EH (cell line): ENCODE measurements at places on chromosomes 7 and 10.
A peak's percentile ranks its signal among the peaks of the same experiment; 100 is the strongest.

- no peak for DNase-seq
Observed at GRCh38 chr10:7857262-7857661, 39.0 kb downstream of the TAF3 start.

- DNase-seq = no peak
Observed at GRCh38 chr10:132611026-132611910, 73.7 kb downstream of the INPP5A start.

- no peak for DNase-seq
Observed at GRCh38 chr10:11907914-11908313, 84.8 kb downstream of the PROSER2 start.

- DNase-seq = no peak
Observed at GRCh38 chr10:29343607-29344038, 54.8 kb downstream of the LYZL1 start.

DNA sequence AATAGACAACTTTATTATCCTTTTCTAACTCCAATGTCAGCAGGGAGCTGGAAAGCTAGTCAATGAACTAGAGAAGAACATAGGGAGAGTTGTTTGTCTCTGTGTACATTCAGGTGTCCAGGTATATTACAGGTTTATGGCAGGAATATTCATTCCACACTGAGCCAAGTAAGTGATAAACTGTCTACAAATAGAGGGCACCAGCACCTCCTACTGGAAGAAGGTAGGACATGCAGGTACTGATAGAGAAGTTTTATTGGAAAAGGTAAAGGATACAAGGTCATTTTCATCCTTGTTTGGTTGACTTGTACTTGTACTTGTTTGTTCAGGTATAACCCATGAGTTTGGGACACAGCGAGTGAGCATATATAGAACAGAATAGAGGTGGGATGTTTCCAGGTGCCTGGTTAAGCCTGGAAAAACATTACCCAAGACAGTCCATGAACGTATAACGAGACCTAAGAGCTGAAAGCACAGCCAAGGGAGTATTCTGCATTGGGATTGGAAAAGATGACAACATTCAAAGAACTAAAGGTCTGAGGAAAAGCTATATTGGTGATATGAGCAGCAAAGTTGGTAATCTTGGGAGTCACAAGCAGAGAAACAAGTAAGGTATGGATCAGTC is 61.4 kb upstream of the PPP1R3C start:
- DNase-seq = peak; percentile 56

DNA sequence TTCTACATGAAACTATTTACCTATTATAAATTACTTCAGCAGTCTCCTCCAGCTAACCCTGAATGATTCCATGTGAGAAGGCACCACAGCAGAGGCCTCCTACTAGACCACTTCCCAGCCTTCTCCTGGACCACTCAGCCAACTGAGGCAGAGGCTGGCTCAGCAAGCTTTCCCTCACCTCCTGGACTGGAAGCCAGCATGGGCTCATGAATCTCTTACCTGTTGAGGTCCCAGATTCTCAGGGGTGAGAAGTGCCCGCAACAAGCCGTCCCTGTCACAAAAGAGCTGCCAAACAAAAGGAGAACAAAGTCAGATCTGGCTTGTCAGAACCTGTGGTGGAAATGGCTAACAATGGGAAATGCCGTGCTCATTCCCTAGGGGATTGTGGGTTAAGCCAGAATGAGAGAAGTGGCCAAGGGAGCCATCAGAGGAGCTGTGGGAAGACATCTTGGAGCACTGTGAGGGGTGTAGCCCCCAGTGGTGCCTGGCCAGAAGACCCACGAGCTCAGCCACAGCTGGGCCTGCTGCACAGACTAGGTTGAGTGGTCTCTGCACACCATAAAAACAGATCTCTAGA is 36.5 kb downstream of the DPCD start:
- DNase-seq = no peak

GRCh38 chr7:53238021-53238605 is 202.7 kb downstream of the POM121L12 start:
- no peak for DNase-seq

GRCh38 chr10:103599211-103599610 is 105.7 kb downstream of the NEURL1 start:
- no peak for DNase-seq

- peak; percentile 98 for DNase-seq
Observed at GRCh38 chr10:89278034-89278535, 23.8 kb upstream of the IFIT2 start.

- no peak for DNase-seq
Observed at GRCh38 chr10:53771701-53772100, 999.1 kb upstream of the MBL2 start.

DNA sequence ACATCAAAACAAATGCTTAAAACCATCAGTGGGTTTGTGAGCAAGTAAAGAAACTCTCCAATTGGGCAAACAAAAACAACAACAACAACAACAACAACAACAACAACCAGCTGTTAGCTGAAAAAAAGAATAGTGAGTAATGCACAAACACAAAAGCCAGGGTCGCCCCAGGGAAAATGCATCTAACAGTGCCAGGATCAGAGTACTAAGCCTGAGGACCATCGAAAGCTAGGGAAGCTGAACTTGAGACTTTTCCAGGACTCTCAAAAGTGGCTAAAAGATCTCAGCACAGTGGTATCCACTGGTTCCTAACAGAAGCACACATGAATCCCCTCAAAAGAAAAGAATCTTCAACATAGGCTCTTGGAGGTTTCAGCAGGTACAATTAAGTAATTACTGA is 83.3 kb downstream of the CPXM2 start:
- DNase-seq = peak; percentile 4

DNA sequence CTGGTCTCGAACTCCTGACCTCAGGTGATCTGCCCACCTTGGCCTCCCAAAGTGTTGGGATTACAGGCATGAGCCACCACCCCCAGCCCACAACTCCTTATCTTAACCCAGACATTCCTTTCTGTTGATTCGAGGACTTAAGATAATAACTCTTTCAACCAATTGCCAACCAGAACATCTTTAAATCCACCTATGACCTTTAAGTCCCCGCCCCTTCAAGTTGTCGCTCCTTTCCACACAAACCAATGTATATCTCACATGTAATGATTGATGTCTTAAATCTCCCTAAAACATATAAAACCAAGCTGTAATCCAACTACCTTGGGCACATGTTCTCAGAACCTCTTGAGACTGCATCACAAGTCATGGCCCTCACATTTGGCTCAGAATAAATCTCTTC is 7.8 kb upstream of the ANKRD2 start:
- DNase-seq = no peak

DNA sequence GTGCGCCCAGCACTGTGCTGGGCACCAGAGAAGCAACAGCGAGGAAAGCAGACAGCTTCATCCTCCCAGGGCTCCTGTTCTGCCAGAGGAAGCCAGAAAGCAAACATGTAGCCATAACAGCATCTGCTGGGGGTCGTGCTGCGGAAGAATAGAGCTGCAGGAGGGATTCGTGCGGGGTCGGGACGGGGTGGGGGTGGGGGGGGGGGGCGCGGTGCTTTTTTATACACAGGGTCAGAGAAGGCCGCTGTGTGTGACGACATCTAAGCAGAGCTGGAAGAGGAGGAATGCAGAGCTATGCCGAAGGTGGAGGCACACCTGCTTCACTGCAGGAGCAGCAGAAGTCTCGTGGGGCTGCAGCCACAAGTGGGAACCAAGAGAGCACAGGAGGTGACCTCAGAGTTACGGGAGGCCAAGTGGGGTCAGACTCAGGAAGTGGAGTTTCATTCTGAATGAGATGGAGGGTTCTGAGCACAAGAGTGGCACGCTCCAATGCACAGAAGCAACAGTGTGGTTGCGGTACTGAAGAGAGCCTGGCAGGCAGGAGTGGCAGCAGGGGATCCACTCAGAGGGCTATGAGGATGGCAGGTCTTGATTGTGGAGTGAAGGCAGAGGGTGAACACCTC is 11.1 kb downstream of the PKD1L1 start:
- DNase-seq = no peak

- peak; percentile 95 for DNase-seq
Observed at GRCh38 chr7:101922631-101923601, 105.5 kb downstream of the CUX1 start.

- DNase-seq = peak; percentile 37
Observed at GRCh38 chr10:76302961-76303630, 871.7 kb downstream of the LRMDA start.

GRCh38 chr7:156827587-156828203 is 65.3 kb downstream of the LMBR1 start:
- peak; percentile 33 for DNase-seq

- DNase-seq = no peak
Observed at GRCh38 chr7:35593899-35594298, 101.0 kb downstream of the HERPUD2 start.

- peak; percentile 29 for DNase-seq
Observed at GRCh38 chr7:132004529-132004928, 448.1 kb upstream of the PODXL start.

- no peak for DNase-seq
Observed at GRCh38 chr7:125568799-125569198, 639.2 kb upstream of the POT1 start.

DNA sequence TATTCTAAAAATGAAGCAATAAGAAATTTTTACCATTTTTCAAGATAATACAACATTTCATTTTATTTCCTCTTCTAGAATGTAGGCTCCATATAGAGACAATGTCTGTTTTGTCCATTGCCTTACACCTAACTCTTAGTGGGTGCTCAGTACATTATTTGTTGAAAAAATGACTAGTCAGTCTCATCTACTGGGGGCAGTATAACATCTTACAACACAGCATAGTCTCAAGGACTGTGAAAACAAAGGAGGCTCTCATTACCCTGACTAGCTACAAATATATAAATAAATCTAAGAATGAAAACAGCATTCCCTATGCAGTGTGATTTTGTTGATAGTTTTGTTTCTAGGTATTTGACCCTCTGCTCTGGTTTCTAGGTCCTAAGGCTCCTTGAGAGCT is 11.6 kb downstream of the CRPPA start:
- DNase-seq = no peak

GRCh38 chr7:158051776-158052175 is 535.8 kb downstream of the PTPRN2 start:
- no peak for DNase-seq

- DNase-seq = peak; percentile 91
Observed at GRCh38 chr10:119197921-119198320, 9.4 kb upstream of the GRK5 start.

DNA sequence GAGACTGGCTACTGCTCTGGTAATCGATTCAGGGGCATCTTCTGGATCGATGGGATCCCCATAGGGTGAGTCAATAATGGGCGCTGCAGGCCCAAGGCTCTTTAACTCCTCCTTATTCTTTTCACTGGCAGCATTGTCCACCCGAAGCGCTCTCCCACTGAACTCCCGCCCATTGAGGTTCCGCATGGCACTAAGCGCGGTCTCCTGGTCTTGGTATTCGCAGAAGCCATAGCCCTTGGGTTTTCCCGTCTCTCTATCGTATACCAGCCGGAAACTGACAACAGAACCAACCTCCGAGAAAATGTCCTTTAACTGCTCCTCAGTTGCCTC is 285 bp downstream of the CSTF2T start:
- no peak for DNase-seq

DNA sequence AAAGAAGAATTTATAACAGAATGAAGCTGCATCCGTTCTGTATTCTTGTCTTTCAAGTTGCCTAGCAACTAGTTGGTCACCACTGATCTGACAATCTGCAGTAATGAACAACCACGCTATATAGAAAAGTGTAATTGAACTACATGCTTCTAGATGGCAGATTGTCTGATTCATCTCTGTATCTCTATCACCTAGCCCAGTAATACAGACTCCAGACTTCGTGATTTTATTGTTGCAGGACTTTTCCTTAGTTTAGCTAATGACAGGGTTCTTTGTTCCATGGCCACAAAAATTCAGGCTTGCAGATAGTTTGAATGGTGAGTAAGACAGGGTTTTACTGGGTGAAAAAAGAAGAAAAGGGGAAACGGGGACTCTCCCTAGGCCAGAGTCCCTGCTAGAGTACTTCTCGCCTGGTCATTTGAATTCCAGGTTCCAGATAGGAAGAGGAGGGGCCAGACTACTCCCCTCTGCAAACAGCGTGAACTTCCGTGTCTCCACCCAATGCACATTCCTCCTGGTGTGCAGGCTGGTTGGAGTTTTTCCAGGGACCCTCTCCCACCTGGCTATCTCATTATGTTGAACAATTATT is 45.9 kb downstream of the COL1A2 start:
- no peak for DNase-seq

GRCh38 chr7:150829426-150829825 is 22.9 kb upstream of the AOC1 start:
- no peak for DNase-seq

DNA sequence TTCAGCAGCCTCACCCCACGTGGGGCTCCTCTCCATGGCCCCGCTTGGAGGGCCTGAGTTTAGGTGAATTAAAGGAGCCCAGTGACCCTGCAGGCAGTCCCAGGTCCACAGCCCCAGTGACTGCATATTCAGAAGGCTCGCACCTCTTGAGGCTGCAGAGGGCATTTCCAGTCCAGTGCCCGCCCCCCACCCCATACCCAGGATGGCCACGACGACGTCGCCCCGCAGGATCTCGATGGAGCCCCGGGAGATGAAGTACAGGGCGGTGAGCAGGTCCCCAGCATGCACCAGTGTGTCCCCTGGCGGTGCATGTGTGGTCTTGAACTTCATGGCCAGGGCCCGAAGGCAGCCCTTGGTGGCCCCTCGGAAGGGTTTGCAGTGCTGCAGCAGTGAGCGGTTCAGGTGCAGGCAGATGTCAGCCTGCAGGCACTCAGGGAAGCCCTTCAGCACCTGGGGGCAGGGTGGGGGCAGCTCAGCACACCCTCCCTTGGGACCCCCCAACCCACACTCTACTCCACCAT is 28.1 kb downstream of the KCNH2 start:
- no peak for DNase-seq

DNA sequence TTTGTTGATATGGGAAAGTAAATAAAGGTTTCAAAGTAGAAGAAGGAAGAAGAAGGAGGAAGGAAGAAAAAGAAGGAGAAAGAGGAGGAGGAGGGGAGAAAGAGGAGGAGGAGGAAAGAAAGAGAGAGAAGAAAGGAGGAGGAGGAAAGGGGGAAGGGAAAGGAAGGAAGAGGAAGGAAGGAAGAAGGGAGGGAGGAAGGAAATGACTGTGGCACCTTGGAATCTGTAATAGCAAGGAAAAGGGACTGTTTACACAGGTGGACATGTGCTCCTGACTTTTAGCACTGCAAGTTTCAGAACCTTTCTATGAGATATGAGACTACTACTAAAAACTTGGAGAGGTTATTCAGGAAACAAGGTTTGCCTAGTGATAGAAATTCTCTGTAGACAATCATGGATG is 153.2 kb downstream of the BTAF1 start:
- no peak for DNase-seq

- DNase-seq = no peak
Observed at GRCh38 chr10:103703941-103704919, 151.1 kb downstream of the SH3PXD2A start.
